ENCODE measurements at places on chromosomes 4 and X.

DNA sequence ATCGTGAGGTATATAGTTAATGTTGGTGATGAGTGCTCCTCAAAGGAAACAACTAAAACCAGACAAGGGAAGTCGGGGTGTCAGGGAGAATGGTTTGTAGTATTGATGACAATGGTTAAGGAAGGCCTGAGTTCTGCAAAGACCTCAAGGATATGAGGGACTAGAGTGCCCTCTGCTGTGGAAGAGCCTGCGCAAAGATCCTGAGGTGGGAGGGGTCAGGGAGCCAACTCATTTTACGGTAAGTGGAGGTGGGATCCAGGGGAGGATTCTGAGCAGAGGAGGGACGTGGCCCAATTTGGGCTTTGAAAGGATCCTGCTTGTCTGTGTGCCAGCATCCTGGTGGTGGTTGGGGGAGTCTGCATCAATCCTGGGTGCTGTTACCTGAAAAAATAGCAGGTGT is 11.3 kb downstream of the UBA1 start:
- DNase-seq: no peak

DNA sequence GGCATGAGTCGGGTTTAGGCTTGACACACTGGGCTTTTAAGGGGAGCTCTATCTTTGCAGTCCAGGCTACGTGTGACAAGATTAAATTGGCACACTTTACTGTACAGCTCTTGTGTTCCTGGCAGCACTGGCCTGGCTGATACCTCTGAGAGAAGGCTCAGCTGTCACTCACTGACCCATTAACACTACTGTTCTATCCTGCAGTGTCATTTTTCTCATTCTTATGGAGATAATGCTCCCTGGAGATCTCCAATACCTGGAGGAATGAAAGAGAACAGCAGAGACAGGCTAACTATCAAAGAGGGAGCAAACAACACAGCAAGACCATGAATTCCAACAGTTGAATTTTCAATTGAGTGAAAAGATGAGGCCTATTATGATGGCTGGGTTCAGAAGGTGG is 1.7 kb upstream of the PDHA2 start:
- DNase-seq: no peak

DNA sequence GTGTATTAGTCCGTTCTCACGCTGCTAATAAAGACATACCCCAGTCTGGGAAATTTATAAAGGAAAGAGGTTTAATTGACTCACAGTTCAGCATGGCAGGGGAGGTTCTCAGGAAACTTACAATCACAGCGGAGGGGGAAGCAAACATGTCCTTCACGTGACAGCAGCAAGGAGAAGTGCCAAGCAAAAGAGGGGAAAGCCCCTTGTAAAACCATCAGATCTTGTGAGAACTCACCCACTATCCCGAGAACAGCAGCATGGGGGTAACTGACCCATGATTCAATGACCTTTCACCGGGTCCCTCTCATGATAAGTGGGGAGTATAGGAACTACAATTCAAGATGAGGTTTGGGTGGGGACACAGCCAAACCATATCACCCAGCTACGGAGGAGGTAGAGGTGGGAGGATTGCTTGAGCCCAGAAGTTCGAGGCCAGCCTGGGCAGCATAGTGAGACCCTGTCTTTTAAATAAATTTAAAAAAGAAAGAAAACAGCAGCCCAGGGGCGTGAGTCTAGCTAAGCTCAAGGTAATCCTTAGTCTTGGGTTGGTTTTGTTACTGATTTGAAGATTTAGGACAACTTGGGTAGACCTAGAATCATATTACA is 46.4 kb upstream of the TMEM131L start:
- no peak for DNase-seq

DNA sequence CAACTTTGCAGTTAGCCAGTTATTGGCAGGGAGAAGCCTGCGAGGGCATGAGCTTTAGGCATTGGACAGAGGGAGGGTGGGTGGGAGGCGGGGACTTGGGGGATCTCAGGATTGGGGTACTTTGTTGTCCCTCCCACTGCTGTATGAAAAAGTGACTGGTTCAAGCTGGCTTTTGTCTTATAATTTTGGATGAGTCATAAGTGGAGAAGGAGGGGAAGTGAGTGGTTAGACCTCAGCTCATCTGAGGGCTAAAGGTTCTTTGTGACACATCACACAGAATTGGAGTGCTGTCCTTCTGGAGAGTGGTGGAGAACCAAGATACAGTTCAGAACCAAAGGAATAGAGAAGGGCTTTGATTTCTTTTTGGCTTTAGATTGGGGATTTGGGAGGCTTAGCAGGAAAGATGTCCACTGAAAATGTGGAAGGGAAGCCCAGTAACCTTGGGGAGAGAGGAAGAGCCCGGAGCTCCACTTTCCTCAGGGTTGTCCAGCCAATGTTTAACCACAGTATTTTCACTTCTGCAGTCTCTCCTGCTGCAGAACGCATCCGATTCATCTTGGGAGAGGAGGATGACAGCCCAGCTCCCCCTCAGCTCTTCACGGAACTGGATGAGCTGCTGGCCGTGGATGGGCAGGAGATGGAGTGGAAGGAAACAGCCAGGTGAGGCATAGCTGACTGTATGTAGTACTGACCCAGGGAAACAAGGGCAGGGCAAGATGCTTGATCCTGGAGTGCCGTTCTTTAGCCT is at the start of gene SLC4A4:
Gene SLC4A4, plus strand, starts transcription at position 175 of the 748 bp plus-strand sequence.
- DNase-seq: no peak

GRCh38 chr4:8123389-8123788 is 35.2 kb downstream of the ABLIM2 start:
- no peak for DNase-seq

GRCh38 chrX:13008189-13008533 is 33.3 kb downstream of the TMSB4X start:
- DNase-seq: no peak

- DNase-seq: no peak
Observed at GRCh38 chr4:18675586-18676525, 654.3 kb upstream of the LCORL start.

- peak; percentile 46 for DNase-seq
Observed at GRCh38 chrX:54358424-54359211, 772 bp upstream of the WNK3 start.

GRCh38 chr4:37014584-37014983 is 230.0 kb upstream of the NWD2 start:
- no peak for DNase-seq

GRCh38 chr4:144967161-144967560 is 130.8 kb downstream of the ANAPC10 start:
- no peak for DNase-seq

GRCh38 chr4:81106150-81106549 is 75.6 kb downstream of the BMP3 start:
- DNase-seq: no peak

- no peak for DNase-seq
Observed at GRCh38 chr4:150970685-150971151, 44.4 kb downstream of the LRBA start.

DNA sequence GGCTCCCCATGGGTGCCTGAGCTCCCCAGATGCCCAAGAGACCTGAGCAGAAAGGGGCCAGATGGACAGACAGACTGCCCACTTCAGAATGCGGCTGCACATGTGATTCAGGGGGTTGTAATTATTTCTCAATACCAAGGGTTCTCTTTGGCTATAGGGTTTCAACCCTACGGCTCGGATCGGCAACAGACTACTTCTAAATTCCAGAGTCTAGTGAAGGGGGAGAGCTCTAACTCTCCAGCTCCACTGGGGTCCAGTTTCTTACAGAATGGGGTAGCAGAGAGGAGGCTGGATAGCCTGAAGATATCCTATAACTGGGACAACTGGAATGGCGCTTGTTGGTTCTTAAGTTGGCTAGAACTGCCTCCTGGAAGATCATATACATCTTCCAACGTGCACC is 136.3 kb downstream of the MGST2 start:
- DNase-seq: no peak
